Uterus (tissue), 4 donors: ENCODE measurements at places on chromosomes 12 and 14. TPM values are rescaled to one million over a fixed set of nuclear protein-coding genes. Genes with fewer than 3 reads are reported as not detected.

Gene ABCC9
- 47.4 TPM for total RNA-seq

Gene PSMD9
- 312 TPM for total RNA-seq

Gene TBC1D30
- 6.7 TPM for total RNA-seq

Gene CD163
- 203 TPM for total RNA-seq

Gene EPYC
- not detected for total RNA-seq

Gene TAS2R7
- 0.28 TPM for total RNA-seq

Gene SCYL2
- total RNA-seq = 55.6 TPM

Gene MYBPC1
- not detected for total RNA-seq

Gene KRT73
- total RNA-seq = not detected

Gene RPS6KL1
- not detected for total RNA-seq

Gene SELPLG
- total RNA-seq = 1.5 TPM

Gene IL22
- total RNA-seq = not detected

Gene SERPINA9
- total RNA-seq = not detected

Gene IL26
- not detected for total RNA-seq

Gene C12orf60
- total RNA-seq = 16.5 TPM

Gene MAP1LC3B2
- not detected for total RNA-seq

Gene PRB2
- not detected for total RNA-seq

Gene SCN8A
- not detected for total RNA-seq

Gene BCL2L14
- total RNA-seq = not detected

Gene GPR135
- 3.1 TPM for total RNA-seq

Gene CSRP2
- total RNA-seq = 27.4 TPM

Gene NELL2
- not detected for total RNA-seq

Gene ATG14
- 13.5 TPM for total RNA-seq

Gene BIN2
- 0.29 TPM for total RNA-seq

Gene PMEL
- total RNA-seq = 0.26 TPM

Gene PDZRN4
- 3.0 TPM for total RNA-seq

Gene B3GNT4
- total RNA-seq = not detected

Gene SLC5A8
- 0.14 TPM for total RNA-seq

Gene OAS3
- total RNA-seq = 11.1 TPM
